Activated naive CD8-positive, alpha-beta T cell treated with anti-CD3 and anti-CD28 coated beads, Interleukin-2, amount 50 U/mL, for 24 hours (primary cell): ENCODE measurements at places on chromosomes 2 and 18.
A peak's percentile ranks its signal among the peaks of the same experiment; 100 is the strongest.

GRCh38 chr2:165573534-165574461 lies 104.3 kb downstream of the CSRNP3 start:
- no peak for DNase-seq

DNA sequence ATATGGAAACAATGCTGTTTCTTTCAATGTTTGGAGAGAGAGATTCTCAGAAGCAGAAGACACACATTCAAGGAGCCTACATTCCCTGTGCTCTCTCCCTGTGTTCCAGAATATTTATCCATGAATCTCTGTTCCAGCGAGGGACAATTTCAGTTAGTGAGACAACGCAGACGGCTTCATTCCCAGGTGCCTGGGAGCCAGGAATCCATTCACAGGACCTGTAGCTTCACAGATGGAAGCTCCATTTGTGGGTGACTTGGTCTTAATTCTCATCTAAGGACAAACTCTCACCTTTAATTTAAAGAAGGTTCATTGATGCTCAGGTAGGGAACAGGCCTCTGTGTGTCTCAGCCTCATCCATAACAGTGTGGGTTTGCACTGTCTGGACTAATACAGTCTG lies 1156.6 kb downstream of the RPIA start:
- DNase-seq: no peak

DNA sequence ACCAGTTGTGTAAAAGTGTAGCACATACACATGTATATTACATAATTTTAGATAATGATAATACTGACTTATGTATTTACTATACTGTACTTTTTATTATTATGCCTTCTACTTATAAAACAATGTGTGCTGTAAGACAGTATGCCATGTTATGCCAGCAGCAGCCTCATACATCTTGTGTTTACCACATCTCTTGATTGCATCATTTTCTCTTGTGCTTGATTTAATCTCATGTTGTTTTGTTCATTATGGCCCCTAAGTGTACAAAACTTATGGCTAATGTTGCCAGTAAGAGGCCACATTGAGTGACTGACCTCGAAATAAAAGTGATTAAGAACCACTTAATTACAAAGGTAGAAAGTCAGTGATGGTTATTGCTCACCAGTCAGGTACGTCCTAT lies 128.0 kb upstream of the SP5 start:
- DNase-seq: no peak

GRCh38 chr18:23765931-23766330 lies 76.7 kb downstream of the LAMA3 start:
- no peak for DNase-seq

DNA sequence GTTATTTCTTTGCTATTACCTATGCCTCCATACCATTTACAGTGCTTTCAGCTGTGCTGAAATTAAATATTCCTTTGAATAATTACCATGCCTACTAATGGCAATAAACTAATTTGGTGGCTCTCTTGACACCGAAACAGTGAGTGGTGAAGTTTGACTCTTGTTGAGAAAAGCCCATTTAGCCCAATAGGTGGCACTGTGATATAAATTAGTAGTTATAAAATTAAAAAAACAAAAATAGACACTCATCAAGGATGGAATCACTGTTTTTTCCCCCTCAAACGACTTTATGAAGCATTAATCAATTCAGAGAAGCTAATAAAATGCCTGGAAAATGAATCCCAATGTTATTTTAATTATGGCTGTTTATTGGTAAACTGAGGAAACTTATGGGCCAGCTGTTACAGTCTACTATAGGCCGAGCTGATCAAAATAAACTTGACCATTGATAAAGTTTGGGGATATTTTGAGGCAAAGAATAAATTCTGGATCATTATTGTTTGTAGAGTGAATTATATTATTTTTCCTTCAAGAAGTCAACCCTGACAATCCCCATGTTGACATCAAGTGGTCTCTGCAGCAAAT lies 339.6 kb downstream of the TRIB2 start:
- DNase-seq: no peak

GRCh38 chr2:172179045-172179701 lies 76.5 kb upstream of the DLX2 start:
- peak; percentile 16 for DNase-seq

GRCh38 chr18:34971313-34971712 lies 69.9 kb upstream of the MAPRE2 start:
- DNase-seq: no peak

DNA sequence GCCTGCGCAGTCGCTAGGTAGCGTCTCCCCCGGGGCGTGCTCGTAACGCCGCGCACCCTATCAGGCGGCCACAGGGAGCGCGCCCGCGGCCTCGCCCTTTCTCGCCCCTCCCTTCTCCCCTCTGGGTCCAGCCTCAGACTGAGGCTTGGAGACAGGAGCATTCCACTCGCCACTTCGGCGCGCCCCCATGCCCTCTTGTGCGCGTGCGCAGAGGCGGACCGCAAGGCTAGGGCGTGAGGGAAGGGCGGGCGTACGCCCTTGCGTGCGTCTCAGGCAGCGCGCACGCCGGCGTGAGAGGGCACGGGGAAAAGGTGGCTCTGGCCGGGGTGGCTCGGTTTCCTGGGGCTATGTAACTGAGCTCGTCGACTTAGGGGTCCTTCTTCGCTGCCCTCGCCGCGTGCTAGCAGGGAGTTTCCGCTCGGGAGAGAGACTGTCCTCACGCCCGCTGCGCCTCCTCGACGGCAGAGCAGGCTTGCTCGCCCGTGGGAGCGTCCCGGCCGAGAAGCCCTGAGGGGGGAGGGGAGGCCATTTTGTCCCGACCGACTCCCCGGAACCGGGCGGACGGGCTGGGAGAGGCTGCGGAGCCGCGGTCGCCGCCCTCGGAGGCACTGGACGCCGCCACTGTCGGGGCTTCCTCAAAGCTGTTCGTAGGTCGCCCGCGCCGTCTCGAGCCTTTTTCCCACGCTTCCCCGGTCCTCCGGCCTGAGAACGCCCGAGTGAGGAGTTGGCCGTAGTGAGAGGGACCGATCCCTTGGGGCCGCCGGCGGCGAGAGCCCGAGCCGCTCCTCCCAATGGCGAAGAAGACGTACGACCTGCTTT lies at the start of gene RAB10:
Gene RAB10 (plus strand): TSS at position 267 of the 819 bp plus-strand sequence. CDS start 525 bp downstream, at position 792.
- DNase-seq: peak; percentile 99

- DNase-seq: no peak
These were observed 18.5 kb downstream of the TRAK2 start for GRCh38 chr2:201432621-201433393.

DNA sequence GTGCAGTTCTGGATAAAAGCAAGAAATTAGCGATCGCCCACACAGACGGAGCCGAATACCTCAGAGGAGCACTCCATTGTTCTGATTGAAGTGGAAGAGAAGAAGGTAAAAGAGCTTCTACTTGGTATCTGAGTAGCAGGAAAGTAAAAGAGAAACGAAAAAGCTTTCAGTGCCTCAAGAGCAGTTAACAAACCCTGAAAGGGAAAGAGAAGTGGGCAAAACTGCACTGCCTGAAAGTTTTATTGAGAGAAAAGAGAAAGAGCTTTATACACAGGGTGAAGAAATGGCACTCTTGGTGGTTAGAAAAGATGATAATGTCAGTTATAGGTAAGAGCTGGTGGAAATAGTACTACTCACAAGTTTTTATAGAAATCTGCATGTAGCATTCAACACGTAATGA lies 192.8 kb downstream of the CDCA7 start:
- DNase-seq: no peak

DNA sequence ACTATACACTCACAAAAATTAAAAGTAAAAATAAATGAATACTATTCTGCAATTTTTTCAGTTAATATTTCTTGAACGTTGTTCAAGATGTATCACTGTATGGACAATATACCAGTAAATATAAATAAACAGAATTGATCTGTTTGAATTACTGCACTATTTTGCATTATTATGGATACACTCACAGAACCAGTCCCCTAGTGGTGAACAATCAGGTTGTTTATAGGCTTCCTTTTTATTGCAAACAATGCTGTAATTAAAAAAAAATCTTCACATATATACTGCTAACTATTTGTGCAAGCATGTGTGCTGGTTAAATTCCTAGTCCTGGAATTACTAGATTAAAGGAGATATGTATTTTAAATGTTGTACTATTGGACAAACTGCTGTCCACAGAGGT lies 306.0 kb downstream of the FBXO15 start:
- no peak for DNase-seq

DNA sequence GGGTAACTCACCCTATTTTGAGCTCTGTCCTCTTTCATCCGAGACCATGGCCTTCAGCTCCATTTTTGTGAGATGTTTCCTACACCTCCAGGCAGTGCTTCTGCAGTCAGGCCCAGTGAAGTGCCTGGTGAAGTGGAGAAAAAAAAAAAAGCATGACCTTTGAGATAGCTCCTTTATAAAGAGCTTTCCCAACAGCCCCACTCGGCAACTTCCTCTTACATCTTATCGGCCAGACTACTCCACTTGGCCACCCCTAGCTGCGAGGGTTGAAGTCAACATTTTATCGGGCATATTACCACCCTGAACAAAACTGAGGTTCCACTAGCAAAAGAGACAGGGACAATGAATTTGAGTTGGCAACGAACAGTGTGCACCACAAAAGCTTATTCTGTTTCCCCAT lies 124.8 kb upstream of the RNF152 start:
- no peak for DNase-seq

GRCh38 chr2:66781804-66782203 lies 346.9 kb downstream of the MEIS1 start:
- no peak for DNase-seq

- no peak for DNase-seq
These were observed 224.1 kb downstream of the LRP1B start for GRCh38 chr2:141906678-141907077.

DNA sequence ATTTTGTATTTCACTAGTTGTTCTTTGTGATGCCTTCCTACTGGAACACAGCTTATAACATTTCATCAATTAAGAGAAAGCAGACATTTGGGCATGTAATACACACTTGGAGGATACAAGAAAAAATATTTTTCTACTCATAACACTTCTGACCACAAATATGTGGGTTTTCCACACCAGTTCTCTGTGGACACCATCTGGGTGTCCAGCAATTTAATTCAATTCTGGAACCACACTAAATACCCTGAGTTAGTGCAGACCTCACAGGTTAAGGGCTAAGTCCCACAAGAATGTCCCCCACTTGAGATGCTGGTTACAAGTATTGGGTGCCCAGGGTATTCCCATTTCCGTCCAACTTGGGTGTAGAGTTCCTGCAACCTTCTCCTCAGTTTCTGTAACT lies 91.1 kb upstream of the SKOR2 start:
- no peak for DNase-seq

GRCh38 chr2:191231995-191232394 lies 13.2 kb upstream of the MYO1B start:
- DNase-seq: no peak

- no peak for DNase-seq
These were observed 36.9 kb downstream of the FAM168B start for GRCh38 chr2:131056204-131056931.

GRCh38 chr18:74328206-74328605 lies 12.6 kb downstream of the C18orf63 start:
- no peak for DNase-seq

DNA sequence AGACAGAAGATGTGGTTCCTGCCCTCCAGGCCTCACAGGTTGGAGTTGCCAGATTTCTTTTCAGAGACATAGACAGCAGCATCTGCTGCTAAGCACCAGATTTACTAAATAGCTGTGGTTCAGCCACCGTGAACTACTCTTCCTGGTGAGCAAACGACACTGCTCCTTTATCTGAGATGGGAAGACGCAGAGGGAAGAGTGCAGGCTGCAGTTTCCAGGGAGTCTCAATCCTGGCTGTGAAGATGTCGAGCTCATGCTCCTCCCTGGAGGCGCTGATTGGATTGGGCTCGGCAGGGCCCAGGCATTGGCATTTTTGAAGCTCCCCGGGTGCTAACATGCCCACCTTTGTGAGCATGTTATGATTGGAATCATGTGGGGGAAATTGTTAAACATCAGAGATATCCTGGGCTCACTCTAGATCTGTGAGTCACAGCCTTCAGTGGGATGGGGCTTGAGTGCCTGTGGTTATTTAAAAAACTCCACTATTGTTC lies 314.8 kb downstream of the TSN start:
- no peak for DNase-seq

GRCh38 chr2:29502460-29502911 lies 387.3 kb downstream of the CLIP4 start:
- DNase-seq: no peak

GRCh38 chr18:57003342-57003741 lies 143.5 kb upstream of the BOD1L2 start:
- DNase-seq: no peak

- DNase-seq: no peak
These were observed 19.3 kb downstream of the SOWAHC start for GRCh38 chr2:109633284-109633961.

GRCh38 chr2:213034585-213034984 lies 116.8 kb downstream of the IKZF2 start:
- DNase-seq: no peak

GRCh38 chr2:104577143-104577542 lies 276.8 kb upstream of the POU3F3 start:
- no peak for DNase-seq

DNA sequence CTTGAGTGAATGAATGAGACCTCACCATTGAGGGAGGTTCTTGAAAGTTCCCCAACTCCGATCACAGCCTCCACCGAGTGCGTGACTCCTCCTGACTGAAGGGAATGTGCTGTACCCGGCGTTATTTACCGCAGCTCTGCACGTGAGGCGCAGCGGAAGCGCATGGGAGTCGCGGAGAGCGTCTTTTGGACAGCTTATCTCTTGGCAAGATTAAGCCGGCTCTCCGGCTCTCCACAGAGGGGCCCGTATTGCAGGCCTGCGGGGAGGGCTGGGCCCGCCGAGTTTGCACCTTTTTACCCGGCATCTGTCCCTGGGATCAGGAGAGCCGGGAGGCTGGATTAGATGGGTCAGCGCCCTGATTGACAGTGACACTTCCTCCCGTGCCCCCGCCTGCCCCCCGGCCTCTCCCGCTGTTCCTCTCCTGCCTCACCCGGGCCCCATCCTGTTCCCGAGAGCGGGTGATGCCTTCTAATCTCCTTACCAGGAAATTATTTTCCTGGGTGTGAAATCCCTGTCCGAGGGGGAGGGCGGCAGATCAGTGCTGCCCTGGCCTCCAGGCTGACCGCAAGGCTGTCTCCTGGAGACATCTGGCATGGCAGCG lies 176.3 kb downstream of the INHBB start:
- DNase-seq: no peak

DNA sequence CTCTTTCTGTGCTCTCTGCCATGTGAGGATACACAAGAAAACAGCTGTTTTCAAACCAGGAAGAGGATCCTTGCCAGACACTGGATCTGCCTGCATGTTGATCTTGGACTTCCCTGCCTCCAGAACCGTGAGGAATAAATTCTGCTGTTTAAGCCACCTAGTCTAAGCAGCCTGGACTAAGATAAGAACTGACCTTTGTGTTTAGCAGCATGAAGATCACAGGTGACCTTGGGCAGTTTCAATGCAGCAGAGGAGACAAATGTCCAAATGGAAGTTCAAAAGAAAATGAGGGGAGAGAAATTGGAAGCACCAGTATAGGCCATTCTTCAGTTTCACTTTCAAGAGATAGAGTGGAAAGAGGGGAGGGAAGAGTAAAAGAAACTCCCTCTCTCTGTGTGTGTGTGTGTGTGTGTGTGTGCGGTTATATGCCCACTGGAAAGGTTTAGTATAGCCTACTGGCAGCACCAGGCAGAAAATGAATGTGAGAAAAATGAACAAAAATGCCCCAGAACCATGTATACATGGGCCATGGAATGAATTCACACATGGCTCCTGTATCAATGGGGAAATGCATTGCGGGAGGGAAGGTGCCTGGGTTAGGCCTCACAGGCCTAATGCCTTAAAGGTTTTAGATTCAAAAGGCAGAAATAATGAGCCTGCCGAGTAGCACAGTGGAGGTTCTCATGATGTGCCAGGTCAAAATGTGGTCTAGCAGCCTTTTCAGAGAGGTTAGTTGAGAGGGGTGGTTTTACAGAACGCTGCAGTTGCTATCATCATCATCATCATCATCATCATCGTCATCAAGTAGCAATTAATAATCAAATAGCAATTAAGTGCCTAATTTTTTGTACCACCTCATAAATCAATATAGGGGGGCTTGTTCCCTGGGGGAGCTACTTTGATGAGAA lies 1.1 kb upstream of the CERS6 start:
- no peak for DNase-seq
